ENCODE measurements at places on chromosomes 13 and 19.

DNA sequence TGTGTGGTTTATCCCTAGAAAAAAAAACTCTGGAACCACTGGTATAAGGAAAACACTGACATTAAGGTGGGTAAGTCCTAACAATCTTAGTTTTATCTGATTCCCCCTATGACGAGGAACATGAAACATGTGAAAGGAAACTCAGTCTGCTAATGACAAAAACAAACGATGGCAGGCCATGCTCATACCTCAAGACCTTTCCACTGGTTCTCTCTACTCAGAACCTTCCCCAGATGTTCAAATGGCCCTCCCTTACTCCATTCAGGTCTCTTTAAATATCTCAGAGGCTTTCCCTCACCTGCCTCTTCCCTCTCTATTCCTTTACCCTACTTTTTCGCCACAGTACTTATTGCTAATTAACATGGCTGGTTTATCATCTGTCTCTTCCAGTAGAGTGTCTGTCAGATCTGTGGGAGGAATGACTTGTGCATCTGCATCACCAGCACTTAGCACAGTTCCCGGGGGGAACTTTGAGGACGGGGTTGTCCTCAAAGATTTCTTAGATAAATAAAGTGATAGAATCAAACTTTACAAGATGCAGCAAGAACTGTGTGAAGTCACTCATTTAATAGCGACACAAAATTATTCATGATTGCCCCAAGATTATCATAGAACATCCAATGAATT lies 1.5 kb downstream of the TUBGCP3 start:
- no peak for DNase-seq

DNA sequence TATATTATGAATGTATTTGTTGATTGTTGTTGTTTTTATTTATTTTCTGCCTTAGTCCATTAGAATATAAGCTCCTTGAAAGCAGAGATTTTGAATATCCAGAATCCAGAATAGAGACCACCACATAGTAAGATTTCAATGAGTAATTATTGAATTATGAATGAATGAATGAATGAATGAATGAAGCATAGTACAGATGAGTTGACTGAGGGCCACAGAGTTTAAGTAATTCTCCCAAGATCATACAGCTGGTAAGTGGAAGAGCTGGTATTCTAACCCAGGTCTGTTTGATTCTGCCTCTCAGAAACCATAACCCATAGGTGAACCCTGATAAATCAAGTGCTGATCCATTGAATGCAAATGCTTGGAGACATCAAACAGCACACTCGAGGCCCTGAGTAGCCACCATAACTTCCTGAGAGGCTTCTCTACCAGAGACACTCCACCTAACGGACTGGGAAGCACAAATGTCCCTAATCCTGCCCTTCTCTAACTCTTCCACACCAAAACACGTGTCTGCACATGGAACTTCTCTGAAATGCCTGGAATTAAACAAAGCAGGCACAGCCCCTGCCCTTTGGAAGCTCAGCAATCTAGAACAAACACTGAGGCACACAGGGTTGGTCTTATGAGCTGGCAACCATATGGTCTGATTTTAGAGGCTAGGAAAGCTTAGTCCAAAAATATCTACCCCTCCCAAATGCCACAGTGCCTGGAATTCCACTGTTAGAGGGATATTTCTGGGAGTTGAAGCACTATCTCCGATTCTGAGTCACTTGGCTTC lies 190.1 kb downstream of the FOXO1 start:
- peak; percentile 58 for DNase-seq

DNA sequence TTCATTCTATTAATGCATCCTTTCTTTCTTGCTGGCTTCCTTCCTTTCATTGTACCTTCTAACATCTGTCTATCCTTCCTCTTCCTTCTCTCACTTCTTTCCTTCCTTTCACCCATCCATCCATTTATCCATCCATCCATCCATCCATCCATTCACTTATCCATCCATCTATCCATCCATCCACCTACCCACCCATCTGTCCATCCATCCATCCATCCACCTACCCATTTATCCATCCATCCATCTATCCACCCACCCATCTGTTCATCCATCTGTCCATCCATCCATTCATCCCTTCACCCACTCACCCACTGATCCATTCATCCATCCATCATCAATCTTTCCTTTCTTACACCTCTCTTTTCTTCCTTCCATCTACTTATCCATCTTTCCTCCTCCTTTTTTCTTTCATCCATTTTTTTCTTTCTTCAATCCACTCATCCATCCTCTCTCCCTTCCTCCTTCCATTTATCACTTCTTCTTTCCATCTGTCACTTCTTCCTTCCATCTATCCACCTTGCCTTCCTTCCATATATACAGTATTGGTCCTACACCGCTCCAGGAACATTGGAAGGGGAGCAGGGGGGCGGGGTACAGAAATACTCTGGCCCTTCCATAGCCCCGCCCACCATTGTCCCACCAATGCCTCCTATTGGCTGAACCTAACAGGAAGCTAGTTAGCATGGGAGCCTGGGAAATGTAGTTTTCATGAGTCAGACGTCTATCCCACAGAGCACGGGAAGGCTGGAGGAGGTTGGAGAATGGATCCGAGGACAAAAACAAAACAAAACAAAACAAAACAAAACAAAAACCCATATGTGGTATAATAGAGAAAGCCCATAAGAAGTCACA lies 45.9 kb downstream of the MBD3L1 start:
- no peak for DNase-seq

DNA sequence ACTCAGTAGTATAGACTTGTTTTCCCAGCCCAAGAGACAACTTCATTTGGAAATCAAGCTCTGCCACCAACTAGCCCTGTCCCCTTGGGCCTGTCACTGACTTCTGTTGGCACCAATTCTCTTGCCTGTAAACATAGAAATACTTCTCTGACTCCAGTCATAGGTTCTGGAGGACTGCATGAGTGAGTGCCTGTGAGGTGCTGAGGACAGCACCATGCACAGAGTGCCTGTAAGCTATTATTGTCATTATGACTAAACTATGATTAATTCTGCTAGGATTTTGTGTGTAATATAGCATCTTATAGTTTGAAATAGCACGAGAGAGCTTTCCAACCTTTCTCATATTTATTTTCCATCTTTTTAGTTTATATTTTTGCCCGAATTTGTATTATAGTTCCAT lies 247.9 kb downstream of the MYO16 start:
- DNase-seq = peak; percentile 7

DNA sequence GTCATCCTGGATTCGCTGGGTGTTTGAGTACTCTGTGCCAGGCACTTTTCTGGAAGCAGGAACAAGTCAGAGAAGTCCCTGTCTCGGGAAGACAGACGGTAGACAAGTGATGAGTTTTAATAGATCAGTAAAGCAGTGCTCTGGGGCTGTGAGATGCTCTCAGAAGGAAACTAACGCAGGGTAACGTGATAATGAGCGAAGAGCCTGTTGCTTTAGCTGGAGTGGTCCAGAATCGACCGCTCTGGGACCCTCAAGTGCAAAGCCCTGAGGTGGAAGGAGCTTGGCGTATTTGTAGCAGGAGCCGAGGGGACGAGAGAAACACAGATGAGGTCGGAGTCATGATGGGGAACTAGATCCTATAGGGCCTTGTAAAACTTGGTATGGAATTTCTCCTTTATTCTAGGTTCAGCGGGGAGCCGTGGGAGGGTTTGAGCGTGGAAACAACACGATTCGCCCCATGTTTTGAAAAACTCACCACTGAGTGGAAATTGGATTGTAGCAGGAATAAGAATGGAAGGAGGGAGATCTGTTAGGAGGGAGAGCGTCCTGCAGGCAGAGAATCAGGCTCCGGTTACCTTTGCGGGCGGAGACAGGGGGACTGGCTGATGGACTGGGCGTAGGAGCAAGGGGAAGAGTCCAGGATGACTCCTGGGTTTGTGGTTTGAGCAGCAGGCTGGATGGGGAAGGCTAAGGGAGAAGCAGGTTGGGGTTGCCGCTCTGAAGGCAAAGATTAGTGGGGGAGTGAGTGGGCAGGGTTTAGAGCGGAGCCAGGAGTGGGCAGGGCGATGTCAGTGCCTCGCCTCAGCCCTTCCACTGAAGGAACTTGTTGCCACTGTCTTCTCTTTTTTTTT lies 763 bp downstream of the POLD1 start:
- peak; percentile 50 for DNase-seq

GRCh38 chr13:64305246-64305645 lies 2889.6 kb upstream of the PCDH20 start:
- peak; percentile 17 for DNase-seq
